ENCODE measurements at places on chromosomes 5 and 9.

DNA sequence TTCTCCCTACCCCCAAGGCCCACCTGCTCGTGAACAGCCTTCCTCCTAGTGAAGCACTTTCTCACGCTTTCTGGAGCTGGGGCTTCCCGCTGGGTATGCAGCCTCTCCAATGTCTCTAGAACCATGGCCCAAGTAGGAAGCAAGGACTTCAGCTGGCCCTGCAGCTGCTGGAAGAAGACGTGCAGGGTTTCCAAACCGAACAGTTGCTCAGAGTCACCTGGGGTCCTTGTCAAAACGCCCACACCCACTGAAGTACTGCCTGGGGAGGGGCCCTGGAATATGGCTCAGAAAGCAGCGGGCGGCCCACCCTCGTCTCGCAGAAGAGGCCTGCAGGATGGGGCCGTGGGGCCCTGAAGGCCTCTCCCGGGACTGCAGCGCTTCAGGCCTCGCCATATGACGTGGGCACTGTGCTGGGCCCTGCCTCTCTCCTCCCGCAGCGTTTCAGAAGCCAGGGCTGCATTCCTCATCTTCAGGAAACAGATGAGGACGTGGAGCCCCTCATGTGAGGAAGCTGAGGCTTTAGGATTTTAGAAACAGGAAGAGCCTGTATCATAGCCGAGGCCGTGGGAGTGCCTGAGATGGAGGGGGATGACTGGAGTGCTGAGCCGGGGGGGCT lies 116.0 kb upstream of the LMX1B start:
- DNase-seq: no peak

DNA sequence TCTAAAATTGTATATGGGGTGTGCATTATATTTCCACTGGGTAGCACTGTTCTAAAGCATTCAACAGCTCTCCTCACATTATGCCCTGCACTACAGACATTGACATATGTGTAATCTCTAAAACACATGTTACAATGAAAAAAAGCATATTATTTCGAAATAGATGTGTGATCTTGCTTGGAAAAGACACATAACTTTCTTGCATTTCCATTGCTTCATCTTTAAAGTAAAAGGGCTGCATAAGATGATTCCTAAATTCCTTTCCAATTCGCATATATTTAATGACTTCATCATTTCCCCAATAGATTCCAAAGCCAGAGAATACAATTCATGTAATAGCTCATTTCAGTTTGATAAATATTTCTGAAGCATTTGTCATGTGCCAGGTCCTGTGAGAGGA lies 566.9 kb downstream of the PDE4D start:
- no peak for DNase-seq

- DNase-seq: no peak
Observed at GRCh38 chr9:136455043-136456002, 15.7 kb upstream of the INPP5E start.

DNA sequence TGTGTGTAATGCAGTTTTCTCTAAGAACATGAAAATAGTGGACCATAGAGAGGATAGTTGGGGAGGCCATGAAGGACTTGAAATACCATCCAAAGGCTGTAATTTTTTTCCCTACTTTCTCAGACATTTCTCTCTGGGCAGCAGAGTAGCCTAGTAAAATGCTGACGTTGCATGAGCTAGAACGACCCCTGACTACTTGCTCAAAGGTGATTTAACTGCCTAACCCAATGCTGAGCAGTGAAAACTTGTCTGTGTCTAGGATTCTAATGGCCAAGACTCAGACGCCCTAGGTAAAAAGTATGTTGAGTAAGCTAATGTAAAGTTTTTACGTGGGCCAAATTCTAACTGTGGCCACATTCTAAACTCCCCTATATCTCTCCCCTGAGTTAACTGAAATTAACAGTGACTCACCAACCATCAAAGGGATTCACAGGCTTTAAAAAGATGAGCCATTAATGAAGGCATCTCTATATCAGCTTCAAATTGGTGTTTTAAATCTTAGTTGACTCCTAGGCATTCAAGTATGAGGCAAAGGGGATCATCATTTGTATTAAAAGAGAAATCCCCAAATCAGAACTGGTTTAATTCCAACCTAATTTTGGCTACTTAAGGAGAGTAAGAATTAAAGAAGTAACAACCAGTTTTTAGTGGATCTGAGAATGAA lies 121.0 kb upstream of the GAS1 start:
- DNase-seq: no peak

DNA sequence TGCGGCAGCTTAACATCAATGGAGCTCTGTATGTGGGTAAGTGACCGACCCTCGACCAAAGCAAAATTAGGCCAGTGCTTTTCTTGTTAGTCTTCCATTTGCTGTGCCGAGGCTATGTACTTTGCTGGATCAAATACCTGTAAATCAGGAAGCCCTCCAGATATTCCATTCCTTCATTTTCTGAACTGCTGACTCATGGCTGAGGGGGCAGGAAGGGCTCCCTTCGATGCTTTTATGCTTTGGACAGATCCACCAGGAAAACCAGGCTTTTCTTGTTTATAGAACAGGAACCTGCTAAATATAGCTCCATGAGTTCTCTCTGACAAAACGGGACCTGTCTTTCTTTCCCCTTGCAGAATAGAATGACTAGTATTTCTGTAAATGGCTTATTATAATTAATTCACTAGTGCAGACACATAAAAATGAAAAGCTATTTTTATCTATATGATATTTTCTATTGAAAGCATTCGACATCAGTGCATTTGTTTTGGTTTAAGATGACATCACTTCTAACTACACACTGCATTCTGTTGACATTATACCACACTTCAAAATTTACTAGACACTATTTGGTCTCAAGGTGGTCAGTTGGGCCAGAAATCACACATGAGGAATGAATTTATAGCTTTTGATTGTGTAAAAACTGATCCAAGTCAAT lies 93.3 kb downstream of the LIFR start:
- DNase-seq: no peak

DNA sequence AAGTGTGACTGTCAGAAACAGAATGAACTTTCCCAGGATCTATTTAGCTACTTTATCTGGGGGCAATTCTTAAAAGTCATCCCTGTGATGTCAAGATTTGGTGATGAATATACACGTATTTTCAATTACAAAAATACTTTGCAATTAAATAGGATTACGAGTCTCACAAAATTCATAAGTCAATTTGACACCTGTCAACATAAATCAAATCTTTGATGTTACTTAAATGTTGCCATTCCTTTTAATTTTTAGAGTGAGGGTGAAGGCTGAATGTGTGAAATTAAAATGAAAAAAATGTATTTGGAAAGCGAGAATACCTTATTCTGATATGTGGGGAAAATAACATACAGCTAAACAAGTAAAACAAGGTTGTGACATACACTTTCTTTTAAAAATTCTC lies 202.9 kb downstream of the EPB41L4A start:
- no peak for DNase-seq

DNA sequence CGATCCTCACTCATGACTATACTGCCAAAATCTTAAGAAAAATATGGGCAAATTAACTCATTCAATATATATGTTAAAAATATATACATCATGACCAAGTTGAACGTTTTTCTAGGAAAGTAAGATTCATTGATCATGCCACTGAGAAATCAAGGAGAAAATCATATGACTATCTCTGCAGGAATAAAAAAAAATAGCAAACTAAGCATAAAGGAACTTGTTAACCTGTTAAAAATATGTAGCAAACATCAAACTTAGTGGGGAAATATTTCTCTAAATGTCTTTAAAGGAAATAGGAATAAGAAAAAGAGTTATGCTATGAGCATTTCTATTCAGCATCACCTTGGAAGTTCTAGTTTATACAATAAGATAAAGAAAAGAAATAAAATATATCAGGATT lies 302.4 kb downstream of the GLIS3 start:
- DNase-seq: no peak

DNA sequence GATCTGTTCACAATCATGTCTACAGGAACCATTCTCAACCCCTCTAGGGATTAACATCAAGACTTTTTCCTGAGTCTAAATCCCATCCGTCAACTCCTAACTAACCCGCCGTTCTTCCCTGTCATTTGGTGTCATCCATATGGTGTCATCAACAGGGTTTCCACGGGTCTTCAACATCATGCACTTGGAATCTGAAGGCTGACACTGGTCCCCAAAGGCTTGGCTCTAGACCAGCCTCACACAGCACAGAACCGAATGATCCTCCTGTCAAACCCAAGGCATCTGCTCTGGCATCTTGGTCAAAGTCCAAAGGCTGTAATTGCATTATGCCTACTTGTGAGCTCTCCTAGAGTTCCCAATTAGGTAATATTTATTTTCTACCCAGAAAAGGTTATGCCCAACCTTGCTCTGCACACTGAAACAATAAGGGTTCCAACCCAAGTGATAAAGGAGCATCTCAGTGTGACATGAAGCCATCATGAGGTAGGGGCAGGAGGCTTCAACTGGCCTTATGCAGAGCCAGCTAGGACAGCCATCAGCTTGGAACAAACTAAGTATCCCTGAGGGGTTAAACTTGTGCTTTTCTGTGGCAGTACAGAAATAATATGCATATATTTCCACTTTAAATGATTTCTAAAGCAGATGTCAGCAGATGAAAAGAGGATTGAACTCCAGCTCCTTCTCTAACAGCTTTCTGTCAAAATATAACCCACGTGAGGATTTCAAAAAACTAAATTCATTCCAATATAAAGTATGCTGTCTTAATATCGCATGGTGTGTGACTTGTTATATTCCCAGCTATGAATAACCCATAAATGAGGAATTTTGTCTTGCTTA lies 13.9 kb downstream of the ENC1 start:
- no peak for DNase-seq

DNA sequence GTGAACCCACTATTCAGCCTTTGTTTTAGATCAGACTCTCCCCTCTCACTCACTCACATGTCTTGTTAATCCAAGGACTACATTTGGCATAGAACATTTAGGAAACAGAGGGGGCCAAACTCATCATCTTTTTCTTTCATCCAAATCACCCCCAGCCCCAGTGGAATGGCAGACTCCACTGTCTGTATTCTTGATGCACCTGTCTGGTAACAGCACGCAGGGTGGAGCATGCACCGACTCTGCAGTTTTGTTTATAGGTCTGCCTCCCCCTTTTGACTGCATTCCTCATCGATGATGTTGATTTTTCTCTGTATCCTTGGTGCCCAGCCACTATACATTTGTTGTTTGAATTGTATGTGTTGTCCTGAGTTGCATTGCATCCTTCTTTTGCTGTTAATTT lies 66.0 kb downstream of the ANGPTL2 start:
- DNase-seq: no peak

- DNase-seq: no peak
Observed at GRCh38 chr5:170788626-170789304, 5.2 kb downstream of the GABRP start.

GRCh38 chr5:173771725-173772383 lies 116.3 kb upstream of the CPEB4 start:
- no peak for DNase-seq

- DNase-seq: no peak
Observed at GRCh38 chr9:34988218-34989002, 1.1 kb upstream of the DNAJB5 start.

DNA sequence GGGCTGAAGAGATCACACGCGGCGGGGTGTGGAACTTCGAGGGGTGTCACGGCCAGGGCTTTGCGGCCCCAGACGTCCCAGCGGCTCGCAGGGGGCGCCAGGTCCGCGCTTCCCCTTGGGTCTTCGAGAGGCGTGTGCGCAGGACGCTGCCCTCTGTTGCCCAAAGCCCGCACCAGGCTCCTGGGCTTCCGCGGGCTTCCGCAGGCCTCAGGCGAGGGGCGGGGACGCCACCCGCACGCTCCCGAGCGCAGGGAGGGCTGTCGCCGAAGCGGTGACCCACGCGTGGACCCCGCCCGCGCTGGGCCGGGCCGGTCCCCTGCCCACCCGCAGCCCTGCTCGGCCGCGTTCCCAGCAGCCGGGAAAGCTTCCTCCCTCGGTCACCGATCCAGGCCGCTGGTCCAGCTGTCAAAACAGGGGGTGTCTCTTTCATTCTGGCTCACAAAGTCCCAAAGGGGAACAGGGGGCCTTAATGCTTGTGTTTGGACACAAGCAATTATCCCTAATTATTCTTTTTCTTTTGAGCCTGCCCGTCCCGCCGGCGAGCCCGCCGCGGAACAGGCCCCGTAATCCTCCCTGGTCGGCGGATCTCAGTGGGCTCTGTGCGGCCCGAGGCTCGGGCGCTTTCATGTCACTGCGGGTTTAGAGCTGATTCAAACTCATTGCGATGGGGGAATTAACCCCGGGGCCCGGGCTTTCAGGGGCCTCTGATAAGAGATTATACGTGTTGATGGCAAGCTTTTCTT lies 60.6 kb downstream of the TMEM174 start:
- DNase-seq: no peak

GRCh38 chr9:122562134-122562760 lies 9.3 kb downstream of the OR1N2 start:
- no peak for DNase-seq

GRCh38 chr5:180596115-180596667 lies 4.9 kb upstream of the SCGB3A1 start:
- DNase-seq: no peak

- DNase-seq: no peak
Observed at GRCh38 chr9:15299374-15299939, 7.6 kb downstream of the TTC39B start.

- no peak for DNase-seq
Observed at GRCh38 chr9:77807846-77808750, 160.0 kb upstream of the GNA14 start.

DNA sequence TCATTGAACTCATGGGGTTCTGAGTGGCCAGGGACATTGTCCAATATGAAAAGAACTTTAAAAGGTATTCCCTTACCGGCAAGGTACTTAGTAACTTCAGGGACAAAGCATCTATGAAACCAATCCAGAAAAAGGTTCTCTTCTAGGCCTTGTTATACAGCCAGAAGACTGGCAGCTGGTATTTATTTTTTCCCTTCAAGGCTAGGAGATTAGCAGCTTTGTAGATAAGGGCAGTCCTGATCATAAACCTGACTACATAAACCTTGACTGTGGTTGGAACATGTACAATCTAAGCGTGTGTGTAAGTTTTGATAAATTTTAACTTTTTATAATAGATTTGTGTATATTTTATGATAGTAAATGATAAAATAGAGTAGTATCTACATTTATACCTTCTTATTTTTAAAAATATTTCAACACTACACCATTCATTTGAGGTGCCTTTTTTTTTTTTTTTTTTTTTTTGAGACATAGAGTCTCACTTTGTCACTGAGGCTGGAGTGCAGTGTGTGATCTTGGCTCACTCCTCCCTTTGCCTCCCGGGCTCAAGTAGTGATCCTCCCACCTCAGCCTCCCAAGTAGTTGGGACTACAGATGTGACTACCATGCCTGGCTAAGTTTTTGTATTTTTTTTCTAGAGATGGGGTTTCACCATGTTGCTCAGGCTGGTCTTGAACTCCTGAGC lies 24.5 kb downstream of the RANBP17 start:
- DNase-seq: no peak

DNA sequence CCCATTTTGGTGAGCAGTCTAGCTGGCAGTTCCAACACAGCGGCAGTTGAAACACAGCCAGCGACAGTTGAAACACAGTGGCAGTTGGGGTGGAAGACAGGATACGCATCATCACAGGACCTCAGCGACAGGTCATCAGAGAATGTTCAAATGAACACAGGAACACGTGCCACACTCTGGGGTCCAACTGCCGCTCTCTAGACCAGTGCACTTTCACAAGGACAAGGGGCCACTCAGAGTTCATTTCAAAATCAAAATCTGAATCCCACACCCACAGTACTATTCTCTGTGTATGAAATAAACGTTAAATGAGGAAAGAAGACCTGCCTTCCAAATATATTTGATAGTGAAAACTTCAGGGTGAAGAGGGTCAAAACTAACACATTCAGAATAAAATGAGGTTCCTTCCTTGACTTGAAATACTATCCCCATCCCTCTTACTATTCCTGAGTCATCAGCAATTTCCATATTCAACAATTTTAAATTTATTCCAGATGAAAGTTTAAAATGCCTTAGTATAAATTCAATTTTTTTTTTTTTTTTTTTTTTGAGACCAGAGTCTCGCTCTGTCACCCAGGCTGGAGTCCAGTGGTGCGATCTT lies 53.0 kb upstream of the SIMC1 start:
- no peak for DNase-seq

Data from NCI-H2081 (cell line).